ENCODE measurements at places on chromosomes 7 and 10. TPM values are rescaled to one million over a fixed set of nuclear protein-coding genes. Genes with fewer than 3 reads are reported as not detected.

Gene ITGB8
- polyA plus RNA-seq, result not detected

Gene VWDE
- polyA plus RNA-seq, result 0.26 TPM

Gene PRPF18
- 63.7 TPM for polyA plus RNA-seq

Gene HOXA10
- not detected for polyA plus RNA-seq

Gene KCNIP2
- polyA plus RNA-seq, result 0.79 TPM

Gene CNPY1
- not detected for polyA plus RNA-seq

DNA sequence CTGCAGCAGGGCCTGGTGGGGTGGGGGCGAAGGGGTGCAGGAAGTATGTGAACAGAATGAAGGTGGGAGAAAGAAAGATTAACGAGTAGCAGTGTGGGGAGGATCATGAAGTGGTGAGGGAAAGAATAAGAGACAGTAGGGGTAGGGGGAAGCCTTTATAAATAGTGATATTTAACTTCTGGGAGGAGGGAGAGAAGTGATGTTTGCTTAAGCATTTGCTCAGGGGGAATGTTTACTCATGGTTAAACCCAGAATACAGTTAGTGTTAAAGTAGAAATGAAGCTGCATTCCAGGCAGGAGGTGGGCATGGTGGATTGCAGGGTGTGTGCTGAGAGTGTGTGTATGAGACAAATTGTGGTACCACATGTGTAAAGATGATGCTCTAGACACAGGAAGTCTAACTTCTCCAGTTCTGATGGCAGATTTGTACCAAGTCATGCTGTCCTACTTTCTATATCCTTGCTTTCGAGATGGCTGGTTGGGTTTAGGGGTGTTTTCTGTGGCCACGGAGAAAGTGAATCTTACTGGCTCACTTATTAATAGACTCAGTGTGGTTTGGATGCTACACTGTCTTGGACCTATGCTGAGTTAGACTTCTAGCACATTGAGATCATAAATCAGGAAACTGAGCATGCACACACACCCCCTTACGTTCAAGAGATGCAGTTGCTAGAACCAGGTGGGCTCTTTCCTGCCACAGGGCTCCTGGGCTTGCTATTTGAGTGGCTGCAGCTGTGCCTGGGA, 10.6 kb upstream of the DNMBP start:
- no peak for DNase-seq

GRCh38 chr10:48885376-48885775, 54.3 kb downstream of the LRRC18 start:
- DNase-seq, result no peak

Data from CD4-positive, alpha-beta memory T cell (primary cell).